Endothelial cell of umbilical vein (primary cell): ENCODE measurements at places on chromosomes 3 and 15. TPM values are rescaled to one million over a fixed set of nuclear protein-coding genes. Genes with fewer than 3 reads are reported as not detected.

ILDR1 gene
- not detected in 2 replicates for total RNA-seq

NRG4 gene
- not detected in 2 replicates for total RNA-seq

GRCh38 chr3:152278756-152279427 is 10.2 kb downstream of the MBNL1 start:
- DNase-seq = no peak

DNA sequence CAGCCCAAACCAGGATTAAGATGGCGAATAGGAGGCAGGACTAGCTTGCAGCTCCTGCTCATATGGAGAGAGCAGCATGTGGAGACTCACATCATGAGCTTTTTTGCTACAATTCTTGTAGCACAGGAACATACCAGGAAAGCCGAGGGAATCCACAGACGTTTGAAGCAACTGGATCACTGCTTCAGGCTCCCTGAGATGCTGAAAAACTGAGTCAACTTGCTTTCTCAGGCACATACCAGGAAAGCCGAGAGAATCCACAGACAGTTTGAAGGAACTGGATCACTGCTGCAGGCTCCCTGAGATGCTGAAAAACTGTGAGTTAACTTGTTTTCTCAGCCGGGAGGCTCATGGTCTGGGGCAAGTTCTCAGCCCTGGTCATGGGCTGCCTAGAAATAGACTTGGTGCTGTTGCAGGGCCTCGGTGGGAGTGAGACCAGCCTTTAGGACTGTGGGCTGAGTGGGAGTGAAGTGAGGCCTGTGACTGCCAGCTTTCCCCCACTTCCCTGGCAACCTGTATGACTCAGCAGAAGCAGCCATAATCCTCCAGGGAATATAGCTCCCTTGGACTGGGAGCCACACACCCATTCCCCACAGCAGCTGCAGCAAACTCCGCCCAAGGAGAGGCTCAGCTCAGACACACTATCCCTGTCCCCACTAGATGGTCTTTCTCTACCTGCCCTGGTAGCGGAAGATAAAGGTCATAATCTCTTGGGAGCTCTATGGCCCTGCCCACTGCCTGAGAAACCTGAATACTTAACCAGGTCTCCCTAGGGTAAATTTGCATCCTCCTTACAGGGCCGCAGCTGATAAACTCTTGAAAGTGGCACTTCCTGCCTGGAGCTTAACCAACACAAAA is 51.9 kb upstream of the PFN2 start:
- no peak for DNase-seq

GRCh38 chr3:105553851-105554250 is 187.1 kb downstream of the ALCAM start:
- no peak for DNase-seq

SLC6A1 gene
- total RNA-seq = not detected in 2 replicates

GRCh38 chr15:42868683-42869082 is 51.9 kb downstream of the TTBK2 start:
- no peak for DNase-seq

TEX9 gene
- total RNA-seq = 1.7 and 2.5 TPM in 2 replicates

DNA sequence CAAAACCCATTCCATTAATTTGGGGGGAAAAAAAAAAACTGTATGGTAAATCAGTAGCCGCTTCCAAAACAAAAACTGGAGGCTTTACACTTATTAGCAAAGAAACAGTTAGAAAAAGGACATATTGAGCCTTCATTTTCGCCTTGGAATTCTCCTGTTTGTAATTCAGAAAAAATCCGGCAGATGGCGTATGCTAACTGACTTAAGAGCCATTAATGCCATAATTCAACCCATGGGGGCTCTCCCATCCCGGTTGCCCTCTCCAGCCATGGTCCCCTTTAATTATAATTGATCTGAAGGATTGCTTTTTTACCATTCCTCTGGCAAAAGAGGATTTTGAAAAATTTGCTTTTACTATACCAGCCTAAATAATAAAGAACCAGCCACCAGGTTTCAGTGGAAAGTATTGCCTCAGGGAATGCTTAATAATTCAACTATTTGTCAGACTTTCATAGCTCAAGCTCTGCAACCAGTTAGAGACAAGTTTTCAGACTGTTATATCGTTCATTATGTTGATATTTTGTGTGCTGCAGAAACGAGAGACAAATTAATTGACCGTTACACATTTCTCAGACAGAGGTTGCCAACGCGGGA is 9.4 kb upstream of the RPL24 start:
- peak; percentile 68 for DNase-seq

GRCh38 chr15:83278191-83278590 is 6.3 kb downstream of the BNC1 start:
- no peak for DNase-seq
